Activated naive CD4-positive, alpha-beta T cell treated with anti-CD3 and anti-CD28 coated beads, Interleukin-2, amount 50 U/mL, for 16 hours (primary cell): ENCODE measurements at places on chromosomes 16 and 17.

- DNase-seq = peak; percentile 39
These were observed 14.9 kb downstream of the ELAC2 start for GRCh38 chr17:13002761-13003453.

DNA sequence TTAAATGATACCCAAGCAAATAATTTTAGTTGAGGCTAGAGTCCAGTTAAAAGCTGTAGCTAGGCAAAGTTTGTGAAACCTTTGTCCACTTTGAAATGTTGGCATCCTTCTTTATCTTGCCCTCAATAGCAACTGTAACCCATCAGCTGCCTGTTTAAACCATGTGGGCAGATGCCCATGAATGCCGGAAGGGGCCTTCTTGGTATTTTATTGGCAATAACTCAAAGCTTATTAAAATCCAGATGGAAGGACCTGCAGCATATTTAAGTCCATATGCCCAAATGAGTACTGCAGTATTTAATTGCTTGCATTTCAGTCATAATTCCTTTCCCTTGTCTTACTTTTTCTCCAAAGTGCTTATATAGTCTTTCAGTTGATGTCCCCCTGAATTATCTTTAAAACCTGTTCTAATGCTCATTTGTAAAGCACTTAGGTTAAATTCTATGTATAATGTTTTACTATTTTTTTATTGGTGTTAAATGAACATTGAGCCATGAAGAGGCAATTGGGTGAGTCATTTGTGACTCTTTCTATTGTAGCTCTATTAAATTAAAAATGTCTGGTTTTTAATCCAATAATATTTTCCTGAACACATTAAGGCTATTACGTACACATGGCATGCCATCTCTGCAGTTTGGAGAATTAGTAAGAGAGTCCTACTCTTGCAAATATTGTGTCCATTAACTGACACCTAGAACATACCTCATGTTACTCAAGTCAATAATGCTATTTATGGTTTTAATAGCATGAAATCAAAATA is 225.3 kb downstream of the KCNJ2 start:
- DNase-seq = no peak

- DNase-seq = no peak
These were observed 88.3 kb upstream of the GSE1 start for GRCh38 chr16:85524630-85525419.

- no peak for DNase-seq
These were observed 32.9 kb downstream of the SCNN1G start for GRCh38 chr16:23215435-23215834.

- no peak for DNase-seq
These were observed 40.1 kb upstream of the C1QL1 start for GRCh38 chr17:45008216-45008615.

- peak; percentile 32 for DNase-seq
These were observed 1.0 kb downstream of the LITAF start for GRCh38 chr16:11585460-11586377.

GRCh38 chr17:71792966-71793365 is 327.9 kb upstream of the SOX9 start:
- no peak for DNase-seq

DNA sequence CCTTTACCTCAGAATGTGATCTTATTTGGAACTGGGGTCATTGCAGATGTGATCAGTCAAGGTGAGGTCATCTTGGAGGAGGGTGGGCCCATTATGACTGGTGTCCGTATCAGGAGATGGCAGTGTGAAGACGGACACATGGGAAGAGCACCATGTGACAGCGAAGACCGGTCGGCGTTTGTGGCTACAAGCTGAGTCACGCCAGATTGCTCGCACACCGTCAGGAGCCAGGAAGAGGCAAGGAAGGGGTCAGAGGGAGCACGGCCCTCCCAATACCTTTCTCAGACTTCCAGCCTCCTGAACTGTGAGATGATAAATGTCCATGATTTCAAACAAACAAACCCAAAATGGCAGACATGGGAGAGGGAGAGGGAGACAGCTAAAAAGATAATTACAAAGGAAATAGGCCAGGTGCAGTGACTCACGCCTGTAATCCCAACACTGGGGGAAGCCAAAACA is 13.2 kb downstream of the STARD3 start:
- DNase-seq = no peak

DNA sequence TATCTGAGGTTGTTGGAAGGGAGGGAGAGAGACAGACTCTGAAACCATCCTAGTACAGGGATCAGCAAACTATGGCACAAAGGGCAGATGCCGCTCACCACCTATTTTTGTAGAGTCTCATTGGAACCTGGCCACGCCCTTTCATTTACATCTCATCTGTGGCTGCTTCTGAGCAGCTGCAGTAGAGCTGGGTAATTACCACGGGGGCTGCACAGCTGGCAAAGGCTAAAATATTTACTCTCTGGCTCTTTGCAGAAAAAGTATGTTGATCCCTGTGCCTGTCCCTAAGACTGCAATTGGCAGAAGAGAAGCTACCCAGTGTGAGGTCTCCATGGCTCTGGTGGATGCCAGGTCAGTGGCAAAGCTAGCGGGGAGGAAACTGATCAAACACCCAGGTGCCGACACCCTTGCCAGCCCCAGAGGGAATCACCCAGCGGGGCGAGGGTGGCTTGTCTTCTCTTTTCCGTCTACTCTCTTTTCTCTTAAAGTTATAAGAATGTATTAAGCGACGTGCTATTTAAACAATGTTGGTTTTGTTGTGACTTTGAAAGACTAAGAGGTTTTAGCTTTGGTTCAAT is 14.0 kb downstream of the CEP295NL start:
- DNase-seq = no peak

DNA sequence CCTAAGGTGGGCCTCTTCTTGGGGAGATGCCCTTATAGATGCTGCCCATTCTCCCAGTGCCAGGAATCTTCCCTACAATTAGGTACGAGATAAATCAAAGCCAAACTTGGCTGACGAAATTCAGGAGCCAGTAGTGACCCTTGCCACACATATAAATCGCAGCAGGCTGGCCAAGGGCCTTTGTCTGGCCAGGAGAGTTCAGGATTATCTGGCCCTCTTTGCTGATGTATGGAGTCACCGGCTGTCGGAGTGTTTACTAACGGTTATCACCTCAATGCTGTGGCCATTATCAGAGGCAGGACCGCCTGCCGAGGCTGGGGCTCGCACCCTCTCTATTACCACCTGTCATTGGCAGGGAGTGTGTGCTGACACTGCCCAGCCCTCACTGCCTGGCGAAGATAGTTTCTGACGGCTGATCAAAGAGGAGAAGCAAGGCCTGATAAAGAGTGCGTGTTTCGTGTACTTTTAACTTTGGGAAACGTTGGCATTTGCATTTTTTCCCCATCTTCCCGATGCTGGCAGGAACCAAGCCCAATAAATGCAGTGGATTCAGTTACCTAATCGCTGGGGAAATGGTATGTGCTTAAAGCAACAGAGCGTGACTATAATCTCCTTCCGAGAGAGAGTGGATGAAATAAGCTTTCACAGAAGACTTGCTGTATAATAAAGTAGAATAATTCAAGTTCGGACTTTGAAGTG is 32.8 kb upstream of the TBX2 start:
- DNase-seq = no peak

DNA sequence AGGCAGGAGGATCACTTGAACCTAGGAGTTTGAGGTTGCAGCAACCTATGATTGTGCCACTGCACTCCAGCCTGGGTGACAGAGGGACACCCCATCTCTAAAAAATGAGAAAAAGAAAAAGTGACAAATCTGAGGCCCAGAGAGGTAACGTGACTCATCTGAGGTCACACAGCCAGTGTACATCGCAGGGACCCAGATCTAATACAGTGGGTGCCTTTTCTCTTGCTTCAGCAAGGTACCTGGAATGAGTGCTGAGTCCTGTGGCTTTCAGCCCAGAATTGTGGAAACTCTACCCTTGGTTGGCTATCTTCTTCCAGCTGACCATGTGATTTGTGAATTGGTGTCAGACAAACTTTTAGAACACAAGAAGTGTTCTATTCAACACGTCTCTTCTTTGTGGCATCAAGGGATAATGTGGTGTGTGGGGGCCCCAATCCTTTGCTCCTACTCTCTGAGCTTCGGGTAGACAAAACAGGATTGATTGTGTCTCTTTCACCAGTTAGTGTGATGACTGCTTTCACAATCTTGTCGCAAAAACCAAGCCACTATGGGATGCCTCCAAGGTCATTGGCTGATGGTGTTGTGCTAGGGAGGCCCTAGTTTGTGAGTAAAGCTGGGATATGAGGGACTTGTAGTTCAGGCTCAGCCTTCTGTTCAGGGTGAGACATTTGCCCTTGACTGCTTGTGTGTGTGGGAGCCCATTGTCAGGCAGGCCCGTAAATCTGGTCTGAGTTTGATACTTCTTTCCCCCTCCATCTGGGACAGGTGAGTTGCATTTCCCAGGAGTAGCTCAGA is 71.0 kb downstream of the MSI2 start:
- no peak for DNase-seq

- DNase-seq = peak; percentile 42
These were observed 2.4 kb downstream of the TANC2 start for GRCh38 chr17:62968445-62968923.

GRCh38 chr17:3744014-3744413 is 20.3 kb downstream of the HASPIN start:
- DNase-seq = no peak

DNA sequence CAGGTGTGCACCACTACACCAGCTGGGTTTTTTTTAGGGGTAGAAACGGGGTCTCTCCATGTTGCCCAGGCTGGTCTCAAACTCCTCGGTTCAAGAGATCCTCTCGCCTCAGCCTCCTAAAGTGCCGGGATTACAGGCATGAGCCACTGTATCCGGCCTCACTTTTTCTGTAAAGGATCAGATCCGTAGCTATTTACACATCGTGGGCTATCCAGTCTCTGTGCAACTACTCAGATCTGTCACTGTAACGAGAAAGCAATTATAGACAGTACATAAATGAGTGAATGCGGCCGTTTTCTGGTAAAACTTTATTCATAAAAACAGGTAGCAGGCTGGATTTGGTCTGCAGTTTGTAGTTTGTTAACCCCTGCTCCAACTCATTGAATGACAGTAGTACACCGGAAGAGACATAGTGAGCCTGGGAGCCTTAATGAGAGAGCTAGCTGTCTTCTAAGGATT is 44.5 kb downstream of the VMP1 start:
- no peak for DNase-seq

DNA sequence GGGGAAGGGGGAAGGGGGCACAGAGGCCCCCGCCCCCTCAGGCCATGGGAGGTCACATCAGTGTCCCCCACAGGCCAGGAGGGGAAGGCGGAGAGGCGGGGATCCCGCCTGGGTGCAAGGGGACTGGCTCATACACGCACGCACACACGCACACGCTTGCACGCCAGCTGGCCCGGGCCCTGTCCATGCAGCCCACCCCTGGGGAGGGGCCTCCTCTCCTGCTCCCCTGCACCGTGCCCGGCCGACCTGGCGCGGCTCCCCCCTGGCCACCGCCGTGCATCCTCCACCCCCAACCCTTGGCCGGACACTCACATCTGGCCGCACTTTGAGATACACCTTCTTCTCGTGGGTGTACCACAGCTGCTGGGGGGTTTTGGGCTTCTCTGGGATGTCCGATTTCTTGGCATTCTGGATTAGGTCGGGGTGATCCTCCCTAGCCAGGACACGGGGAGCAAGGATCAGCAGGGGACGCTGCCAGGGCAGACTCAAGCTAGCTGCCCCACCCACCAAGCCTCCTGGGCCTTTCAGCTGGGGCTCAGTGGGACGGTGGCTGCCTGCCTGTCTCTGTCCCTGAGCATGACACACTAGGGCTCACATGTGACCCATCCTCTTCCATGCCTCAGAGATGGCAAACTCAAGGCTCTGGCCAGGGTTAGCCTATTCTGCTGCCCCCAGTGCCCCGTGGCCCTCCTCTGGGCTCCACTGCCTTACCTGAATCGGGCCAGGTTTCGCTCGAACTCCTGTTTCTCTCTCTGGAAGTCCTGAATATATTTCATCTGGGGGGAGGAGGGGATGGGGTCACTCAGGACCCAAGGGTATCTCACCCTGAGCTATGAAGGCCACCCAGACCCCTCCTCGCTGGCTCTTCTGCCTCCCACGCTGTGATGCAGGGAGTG is 6.7 kb downstream of the UBTF start:
- no peak for DNase-seq

DNA sequence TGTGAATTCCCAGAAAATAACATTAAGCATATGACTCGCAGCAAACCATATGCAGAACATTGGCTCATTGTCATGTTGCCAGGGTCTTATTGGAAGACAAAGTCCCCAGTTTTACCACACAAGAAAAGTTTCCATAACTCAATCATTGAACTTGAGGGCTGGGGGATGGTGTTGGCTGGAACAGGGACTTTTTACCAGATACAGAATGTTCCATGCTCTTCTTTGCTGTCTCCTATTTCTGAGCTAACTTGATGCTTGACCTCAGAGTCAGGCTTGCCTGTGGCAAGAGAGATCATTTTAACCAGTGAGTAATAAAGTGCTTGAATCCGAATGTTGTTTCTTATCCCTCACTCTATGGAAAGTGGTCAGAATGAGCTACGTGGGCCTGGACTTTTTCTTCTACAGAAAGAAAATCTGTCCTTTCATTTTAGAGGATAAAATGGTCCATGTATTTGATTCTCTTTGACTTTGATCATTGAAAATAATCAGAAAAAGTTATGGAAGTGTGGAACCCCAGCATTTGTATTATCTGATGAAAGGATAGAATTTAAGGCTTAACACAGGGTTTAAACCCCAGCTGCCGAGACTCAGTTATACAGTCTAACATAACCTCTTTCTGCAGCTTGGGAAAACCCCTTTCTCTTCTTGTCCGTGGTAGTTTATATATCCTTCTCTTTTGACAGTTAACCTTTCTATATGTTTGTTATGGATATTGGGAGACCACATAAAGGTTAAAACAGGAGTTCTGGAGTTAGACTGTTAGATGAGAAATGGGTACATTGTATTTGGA is 67.0 kb downstream of the TUBD1 start:
- DNase-seq = no peak

GRCh38 chr17:51016099-51016498 is 104.6 kb downstream of the SPAG9 start:
- DNase-seq = no peak

DNA sequence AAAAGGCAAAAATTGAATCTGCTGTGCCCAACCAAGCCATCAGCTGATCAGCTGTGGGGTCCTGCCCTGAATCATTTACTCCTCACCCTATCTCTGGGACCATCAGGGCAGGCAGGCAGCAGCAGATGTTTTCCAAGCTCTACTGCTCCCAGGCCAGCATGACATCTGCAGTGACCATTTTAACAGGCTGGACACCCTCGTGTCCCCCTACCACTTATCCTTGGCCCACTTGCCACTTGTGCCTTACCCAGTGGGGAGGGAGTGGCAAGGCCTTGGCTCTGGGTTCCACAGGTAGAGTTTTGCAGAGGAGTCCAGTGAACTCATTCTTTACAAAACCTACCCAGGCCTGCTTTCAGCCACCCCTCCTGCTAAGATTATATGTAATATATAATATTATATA is 12.0 kb upstream of the CA4 start:
- no peak for DNase-seq

GRCh38 chr17:71286625-71287024 is 834.2 kb upstream of the SOX9 start:
- DNase-seq = no peak
